Activated T-cell treated with anti-CD3 and anti-CD28 coated beads, Interleukin-2, amount 50 U/mL, for 72 hours (primary cell): ENCODE measurements at places on chromosomes 3 and 15. TPM values are rescaled to one million over a fixed set of nuclear protein-coding genes. Genes with fewer than 3 reads are reported as not detected.

GRCh38 chr15:70437882-70438451, 325.4 kb downstream of the UACA start:
- DNase-seq, result no peak

The IL5RA gene
- 0.77 TPM for total RNA-seq

The SEMA3B gene
- total RNA-seq, result 3.3 TPM

DNA sequence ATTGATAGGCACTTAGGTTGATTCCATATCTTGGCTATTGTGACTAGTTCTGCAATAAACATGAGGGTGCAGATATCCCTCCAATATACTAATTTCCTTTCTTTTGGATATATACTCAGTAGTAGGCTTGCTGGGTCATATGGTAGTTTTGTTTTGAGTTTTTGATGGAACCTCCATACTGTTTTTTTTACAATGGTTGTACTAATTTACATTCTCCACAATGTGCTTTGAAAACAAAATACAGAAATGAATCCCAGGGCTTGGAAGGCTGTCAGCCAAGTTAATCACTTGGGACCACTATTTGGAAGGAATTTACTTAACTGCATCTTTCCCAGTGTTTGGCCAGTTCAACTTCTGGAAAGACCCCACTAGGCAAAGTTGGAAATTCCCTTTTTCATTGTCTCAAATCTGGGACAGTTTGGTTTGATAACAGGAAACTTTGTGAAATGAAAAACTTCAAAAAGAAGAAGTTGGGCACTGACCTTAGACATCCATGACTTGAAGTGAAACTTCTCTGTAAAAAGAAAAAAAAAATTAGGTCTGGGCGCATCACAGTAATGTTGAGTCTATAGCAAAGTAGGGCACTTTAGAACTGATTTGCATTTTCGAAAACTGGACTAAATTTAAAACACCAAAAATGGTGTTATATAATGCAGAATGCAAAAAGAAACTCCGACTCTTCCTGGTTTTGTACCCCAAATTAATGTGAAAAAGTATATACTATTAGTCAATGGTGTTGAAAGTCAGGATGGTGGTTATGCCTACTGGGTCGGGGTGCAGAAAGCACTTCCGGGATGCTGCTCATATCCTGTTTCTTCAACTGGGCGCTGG, 6.0 kb downstream of the CTSH start:
- peak; percentile 24 for DNase-seq

DNA sequence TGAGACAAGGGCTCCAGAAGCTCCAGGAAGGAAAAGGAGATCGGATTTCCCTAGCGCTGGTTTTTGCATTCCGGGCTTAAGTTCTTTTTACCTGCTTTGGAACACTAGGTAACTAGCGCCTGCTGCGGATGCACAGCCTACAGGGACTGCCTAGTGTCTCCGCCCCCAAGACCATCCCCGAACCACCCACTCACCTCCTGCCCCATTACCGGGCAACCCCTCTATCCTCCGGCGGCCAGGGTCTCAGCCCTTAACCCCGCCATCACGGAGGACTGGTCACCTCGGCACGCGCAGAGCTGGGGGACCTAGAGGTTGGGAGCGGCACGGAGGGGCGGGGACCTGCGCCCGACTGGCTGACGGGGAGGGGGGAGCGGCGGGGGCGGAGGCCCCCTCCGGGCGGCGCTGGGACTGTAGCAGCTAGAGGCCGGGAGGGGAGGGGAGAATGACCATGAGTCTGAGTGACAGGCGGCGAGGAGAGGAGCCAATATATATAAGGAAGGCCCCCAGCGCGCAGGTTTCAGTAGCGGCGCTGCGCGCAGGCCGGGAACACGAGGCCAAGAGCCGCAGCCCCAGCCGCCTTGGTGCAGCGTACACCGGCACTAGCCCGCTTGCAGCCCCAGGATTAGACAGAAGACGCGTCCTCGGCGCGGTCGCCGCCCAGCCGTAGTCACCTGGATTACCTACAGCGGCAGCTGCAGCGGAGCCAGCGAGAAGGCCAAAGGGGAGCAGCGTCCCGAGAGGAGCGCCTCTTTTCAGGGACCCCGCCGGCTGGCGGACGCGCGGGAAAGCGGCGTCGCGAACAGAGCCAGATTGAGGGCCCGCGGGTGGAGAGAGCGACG, at the start of gene DLL4:
Gene DLL4, plus strand, starts transcription at position 520 of the 839 bp plus-strand sequence. CDS start 329 bp downstream, outside the sequence.
- DNase-seq, result peak; percentile 39

DNA sequence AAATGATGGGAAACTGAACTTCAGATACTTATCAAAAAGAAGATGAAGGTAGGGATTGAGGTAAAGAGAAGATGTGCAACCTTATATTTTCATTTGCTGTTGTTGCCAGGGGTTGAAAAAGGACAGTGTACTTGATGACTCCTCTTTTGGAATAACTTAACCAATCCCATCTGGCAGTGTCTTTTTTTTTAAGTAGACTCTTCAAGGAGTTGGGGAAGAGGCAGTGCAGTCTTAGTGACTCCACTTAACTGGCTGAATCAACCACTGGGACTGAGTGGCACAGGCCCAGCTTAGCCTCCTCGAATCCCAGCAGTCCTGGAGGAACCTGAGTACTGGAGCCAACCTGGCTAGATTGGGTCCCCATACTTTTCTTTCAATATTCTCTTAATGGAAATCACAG, 27.3 kb upstream of the FILIP1L start:
- no peak for DNase-seq

DNA sequence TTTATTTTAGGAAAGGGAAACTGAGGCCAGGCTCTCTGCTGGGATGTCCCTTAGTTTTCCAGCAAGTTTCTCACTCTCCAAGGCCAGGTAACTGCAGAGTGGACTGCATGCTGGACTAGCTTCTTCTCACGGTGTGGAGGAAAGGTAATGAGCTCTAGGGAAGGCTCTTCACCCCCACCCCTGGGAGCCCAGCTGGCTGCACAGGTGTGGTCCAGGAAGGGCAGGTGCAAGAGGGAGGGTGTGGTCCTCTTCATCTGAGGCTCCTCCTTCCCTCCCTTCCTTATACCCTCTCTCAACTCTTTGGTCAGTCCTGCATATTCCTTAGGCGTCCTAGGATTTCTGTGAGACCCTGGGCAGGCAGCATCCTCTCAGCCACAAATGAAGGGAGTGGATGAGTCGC, 33.9 kb downstream of the RNU5B-1 start:
- no peak for DNase-seq
